Stimulated activated CD8-positive, alpha-beta memory T cell treated with anti-CD3 and anti-CD28 coated beads, Interleukin-4, amount 100 ng/mL, for 1 hour (primary cell): ENCODE measurements at places on chromosomes 5 and 9.

GRCh38 chr5:124025306-124025845 lies 513.4 kb downstream of the CSNK1G3 start:
- DNase-seq: no peak

- DNase-seq: no peak
Observed at GRCh38 chr5:102090770-102091169, 205.3 kb downstream of the SLCO4C1 start.

DNA sequence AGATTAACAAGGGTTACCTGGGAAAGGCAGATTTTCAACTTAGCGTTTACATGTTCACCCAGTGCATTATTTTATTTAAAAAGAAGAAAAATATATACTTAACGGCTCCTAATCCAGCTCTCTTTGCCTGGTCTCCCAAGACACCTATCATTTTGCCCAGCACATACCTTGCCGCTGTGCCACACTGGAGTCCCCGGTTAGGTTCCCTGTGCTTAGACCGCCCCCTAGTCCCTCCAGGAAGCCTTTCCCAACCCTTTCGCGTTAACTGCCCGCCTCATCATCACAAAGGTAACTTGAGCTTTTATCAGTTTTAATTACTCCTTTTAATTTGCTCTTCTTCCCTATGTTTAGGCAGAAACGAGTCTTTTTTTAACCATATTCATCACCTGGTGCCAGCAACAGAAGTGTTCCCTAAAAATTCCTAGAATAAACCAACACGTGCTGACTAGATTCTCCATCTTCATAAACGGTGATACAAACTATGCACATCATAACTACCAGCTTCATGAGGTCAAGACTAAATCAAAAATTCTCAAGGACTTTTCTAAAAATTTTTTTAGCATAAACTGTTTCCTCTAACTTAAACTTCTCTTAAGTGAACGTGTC lies 19.7 kb downstream of the DNAJA1 start:
- no peak for DNase-seq

DNA sequence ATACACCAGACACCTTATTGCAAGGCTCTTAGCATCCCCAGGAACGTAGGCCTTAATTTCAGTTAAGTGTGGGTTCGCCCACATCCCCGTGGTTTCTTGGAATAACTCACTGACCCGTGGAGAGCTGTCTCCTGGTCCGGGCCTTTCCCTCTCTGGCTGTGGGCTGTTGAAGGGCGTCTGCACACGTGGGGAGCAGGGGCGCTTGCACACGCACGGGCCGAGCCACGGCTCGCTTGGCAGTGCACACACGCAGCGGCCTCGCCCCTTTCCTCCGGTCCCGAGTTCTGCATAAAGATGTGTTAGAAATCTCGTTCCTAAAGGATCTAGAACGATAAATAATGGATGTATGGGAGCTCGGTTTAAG lies 141.9 kb downstream of the PBX3 start:
- no peak for DNase-seq

DNA sequence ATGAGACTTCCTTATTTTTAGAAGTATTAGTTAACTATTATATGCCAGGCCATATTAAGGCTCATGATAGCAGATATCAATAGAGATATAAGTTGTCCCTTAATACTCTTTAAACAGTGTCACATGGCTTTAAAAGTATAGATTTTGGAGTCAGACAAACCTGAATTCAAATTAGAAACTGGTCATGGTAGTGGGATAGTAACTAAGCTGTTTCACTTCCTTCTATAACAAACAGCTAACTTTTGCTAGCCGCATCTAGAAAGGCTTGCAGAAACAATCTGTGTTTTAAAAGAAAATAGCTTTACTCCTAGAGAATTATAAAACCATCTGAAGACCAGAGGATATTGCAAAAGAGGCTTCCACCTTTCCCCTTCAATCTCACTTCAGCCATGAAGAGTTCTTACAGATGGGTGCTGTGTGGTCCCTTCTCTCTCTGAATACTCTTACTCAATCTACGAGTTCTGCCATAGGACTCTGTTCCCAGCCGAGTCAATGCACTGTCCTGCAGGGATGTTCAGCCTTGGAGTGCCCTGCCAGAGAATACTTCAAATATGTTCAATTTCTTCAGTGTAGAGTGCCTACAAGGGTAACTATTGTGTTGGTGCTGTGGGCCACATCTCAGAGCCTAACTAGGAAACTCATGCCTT lies 810.2 kb downstream of the EFNA5 start:
- DNase-seq: no peak

- DNase-seq: no peak
Observed at GRCh38 chr5:67015541-67016191, 180.9 kb downstream of the CD180 start.

- DNase-seq: no peak
Observed at GRCh38 chr5:95884017-95884325, 61.4 kb upstream of the GLRX start.

DNA sequence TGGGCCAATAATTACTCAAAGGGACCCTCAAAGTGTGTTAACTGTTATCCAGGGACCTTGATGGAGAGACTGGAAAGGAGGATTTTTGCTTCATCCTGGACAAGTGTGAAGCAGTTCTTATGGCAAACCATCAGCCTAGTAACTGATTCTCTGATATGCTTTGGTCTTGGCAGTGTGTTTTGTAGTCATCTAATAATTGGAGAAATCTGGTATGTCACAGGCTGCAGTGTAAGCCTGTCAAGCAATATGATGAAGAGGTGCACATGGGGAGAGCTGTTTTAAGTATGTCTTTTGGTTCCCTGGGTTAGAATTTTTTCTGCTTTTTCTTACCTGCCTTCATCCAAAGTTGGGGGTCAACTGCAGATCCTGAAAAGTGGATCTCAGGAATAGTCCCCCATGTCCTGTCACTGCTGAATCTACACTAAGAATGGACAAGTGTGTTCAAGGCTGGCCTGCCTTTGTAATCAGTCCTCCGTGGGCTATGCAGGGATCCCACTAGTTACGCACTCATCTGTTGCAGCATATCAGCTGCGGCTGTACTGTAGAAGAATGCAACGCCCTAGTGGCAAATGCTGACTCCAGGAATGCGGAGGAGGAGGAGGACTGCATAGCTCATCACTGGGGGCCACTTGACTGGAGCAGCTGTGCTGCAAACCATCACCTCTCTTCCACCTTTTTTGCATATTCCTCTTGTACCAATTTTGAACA lies 1.9 kb downstream of the SPTAN1 start:
- no peak for DNase-seq

GRCh38 chr9:112048924-112049691 lies 126.0 kb downstream of the SUSD1 start:
- DNase-seq: no peak

DNA sequence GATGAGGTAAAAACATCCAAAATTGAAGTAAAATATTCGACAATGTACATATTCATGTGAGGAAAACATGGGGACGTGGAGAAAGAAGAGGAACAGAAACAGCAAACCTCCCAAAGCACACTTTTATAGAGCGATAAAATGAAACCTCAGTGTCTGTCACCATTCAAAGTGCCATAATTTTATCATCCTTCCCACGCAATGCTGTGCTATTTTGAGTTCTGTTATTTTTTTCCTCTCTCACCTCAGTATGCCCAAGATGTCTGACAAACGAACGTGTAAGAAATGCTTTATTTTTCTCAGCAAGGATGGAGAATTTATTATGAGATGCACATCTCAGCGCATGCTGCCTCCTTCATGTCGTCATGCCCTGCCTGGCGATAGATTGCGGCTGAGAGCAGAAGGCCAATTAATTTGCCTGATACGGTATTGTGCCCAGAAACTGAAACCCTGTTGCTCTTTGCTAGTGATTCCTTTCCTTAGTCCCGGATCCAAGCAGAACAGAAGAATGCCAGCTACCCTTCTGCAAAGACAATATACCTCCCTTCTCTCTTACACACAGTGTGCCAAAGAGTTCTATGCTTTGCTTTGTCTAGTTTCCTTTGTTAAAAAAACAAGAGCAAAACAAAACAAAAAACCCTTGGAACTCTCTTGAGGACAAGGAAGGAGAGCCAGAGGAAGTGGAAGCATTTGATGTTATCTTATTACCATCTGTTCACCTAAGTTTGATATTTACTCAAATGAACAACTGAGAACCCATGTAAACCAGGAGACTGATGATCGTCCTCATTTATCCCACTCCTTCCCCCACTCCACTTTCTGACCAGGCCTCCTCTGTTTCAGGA lies 192.4 kb downstream of the SEMA6A start:
- DNase-seq: no peak

- DNase-seq: no peak
Observed at GRCh38 chr9:130830231-130830760, 4.8 kb upstream of the ABL1 start.

- no peak for DNase-seq
Observed at GRCh38 chr9:127064335-127064734, 58.1 kb downstream of the ANGPTL2 start.

DNA sequence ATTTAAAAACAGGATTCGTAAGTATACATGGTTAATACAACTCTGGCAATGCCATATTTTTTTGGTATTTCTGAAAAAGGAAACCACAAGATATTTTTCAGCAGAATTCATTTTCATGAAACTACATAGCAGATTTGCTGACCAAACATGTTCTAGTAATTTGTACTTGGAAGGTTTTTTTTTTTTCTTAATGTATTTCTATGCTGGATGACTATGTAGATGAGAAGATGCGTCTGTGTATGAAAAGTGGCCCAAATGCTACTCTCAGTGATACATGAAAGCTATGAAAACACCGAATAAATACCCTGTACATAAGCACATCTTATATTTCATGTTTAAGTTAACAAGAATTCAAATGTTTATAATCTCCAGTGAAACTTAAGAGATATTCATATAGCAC lies 400.9 kb upstream of the CYLC2 start:
- DNase-seq: no peak

DNA sequence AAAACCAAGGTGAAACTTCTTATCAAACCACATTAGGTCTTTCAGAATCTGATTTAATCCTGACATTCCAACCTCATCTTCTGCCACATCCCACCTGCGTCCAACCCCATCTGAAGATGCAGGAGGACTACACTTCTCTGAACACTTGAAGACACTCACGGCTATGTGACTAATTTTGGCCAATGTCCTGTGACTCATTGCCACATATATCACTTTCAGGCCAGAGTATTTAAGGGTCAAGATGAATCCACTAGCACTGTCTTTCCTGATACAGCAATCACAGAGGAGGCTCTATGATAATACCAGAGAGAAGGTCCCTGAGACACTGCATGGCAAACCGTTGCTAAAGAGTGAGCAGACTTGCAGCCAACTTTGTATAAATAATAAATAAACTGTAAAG lies 323.4 kb downstream of the NR2F1-AS1 start:
- no peak for DNase-seq

DNA sequence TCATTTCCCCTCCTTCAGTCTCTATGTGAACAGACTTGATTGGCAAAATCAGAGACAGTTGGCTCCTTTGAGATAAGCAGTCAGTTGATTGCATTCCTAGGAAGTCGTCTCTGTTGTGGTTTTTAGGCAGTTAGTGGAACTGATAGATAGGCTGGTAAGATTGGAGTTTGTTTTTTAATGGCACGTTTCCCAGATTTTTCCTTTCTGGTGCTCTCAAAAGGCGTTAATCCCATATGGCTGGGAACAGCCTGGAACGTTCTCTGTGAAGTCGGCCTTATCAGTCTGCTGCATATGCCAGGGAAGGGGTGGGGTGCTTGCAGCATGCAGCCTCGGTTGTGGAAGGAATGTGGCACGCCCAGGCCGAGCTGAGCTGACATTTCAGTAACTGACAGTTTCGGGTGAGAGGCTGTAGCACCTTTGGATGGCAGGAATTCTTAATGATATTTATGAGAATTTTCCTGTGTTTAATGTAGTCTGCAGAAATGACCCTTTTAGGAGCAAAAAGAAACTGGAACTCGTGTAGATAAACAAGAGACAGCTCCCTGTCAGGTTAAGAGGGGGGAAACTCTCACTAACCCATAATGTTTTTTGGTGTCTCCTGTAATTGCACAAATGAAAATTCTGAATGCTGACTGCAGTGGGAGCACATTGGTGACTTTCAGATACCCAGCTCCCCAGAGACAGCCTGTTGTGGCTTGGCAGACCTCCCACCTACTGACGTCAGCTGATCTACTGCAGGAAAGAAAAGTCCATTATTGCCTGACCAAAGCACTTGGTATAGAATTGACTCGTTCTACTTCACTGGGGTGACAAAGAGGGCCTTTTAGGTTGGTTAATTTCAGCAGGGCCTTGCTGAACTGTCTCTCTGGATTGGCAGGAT lies 6.3 kb downstream of the SPTAN1 start:
- no peak for DNase-seq

DNA sequence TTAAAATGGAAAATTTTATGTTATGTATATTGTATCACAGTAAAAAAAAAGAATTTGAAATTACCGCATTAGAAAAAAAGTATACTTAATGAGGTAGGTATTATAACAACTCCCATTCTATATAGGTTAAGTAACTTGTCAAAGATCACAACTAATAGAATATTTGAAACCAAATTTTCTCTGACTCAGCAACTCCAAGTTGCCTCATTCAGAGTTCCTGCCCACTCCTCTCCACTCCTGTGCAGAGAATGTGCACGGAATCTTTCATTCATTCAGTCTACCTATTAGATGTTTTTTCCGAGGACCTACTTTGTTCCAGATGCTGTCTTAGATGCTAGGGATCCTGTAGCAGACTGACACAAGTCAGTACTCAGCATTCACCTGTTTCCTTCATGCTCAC lies 15.4 kb downstream of the SH3TC2 start:
- DNase-seq: no peak

DNA sequence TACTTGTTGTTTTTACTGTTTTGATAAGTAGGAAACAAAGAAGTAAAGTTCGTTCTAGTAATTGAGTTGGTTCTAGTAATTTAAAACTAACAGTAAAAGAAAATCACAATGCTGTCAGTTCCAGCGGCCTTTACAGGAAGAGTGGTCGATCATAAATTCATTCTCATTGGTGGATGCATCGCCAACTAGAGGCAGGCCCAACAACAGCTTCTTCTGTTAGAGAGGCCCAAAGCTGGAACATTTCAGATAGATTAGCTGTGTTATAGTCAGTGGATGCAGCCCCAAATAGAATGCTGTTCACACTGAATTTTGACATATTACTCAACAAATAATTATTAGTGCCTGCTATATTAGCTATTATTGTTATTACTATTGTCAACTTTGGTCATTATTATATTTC lies 80.8 kb downstream of the ARRDC3 start:
- DNase-seq: no peak

DNA sequence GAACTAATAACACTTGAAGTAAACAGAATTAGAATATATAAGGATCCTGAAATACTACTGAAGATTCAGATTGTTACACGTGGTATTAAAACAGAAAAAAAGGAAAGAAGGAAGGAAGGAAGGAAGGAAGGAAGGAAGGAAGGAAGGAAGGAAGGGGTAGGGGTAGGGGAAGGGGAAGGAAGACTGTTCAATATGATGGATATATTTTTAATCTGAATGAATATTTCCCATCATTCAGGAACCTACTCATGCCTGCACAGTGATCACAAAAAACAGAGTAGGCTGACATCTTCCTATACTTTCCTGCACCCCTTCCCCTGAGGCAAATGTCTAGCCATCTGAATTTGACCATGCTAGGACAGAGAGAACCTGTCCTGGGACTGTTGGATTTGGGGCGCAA lies 133.9 kb downstream of the CTNND2 start:
- no peak for DNase-seq

DNA sequence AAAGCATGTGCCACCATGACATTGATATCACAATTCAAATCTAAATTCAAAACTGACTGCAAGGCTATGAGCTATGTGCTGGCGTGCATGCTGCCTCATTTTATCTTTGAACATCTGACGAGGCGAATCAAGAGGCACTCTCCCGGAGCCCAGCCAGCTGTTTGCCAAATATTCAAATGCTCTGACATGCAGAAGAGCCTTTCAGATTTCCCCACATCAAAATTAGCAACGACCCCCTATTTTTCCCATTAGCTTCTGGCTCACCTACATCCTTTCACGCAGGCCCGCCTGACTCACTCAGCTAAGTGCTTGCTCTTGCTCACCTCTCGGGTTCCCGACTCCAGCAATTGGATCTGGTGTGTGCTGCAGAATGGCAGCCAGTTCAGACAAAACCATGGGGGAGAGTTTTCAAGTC lies 159.0 kb downstream of the NR2F1-AS1 start:
- no peak for DNase-seq
